ENCODE measurements at places on chromosomes 6 and 20.

DNA sequence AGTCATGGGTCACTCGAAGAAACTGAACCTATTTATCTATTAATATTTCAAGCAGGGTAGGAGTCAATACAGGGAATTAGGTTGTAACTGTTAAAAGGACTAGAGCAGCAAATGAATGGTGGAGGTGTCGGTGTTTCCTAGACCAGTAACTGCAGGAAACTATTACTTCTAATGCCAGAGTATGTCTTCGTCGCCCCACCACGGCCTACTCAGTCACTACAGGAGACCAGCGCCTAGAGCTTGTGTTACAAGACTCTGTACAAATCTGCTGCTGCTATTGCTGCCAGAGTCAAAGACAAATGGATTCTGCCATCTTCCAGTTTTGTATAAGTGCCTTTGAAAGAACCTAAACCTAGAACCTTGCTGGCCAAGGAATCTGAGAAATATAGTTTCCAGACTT is 343.9 kb downstream of the SOX4 start:
- H3K4me3 ChIP-seq, result no peak overlapping the region
- no peaks in the 10 kb centered on the region for H3K36me3 ChIP-seq

GRCh38 chr6:4358414-4359107 is 223.2 kb upstream of the ECI2 start:
- no peaks in the 10 kb centered on the region for H3K36me3 ChIP-seq
- H3K27me3 ChIP-seq, result peaks cover 3% of the 10 kb centered on the region
- peak; percentile 32 for DNase-seq
- no peak overlapping the region for H3K4me3 ChIP-seq
- H3K4me1 ChIP-seq, result no peaks in the 10 kb centered on the region
- no peak overlapping the region for H3K27ac ChIP-seq

- H3K4me3 ChIP-seq, result no peak overlapping the region
- no peak overlapping the region for H3K27ac ChIP-seq
- peaks cover 4% of the 10 kb centered on the region for H3K27me3 ChIP-seq
- no peaks in the 10 kb centered on the region for H3K36me3 ChIP-seq
These were observed 28.1 kb downstream of the SNRNP48 start for GRCh38 chr6:7617801-7618764.

- H3K36me3 ChIP-seq, result no peaks in the 10 kb centered on the region
- H3K4me1 ChIP-seq, result no peaks in the 10 kb centered on the region
- H3K27ac ChIP-seq, result no peak overlapping the region
- H3K27me3 ChIP-seq, result peaks cover 29% of the 10 kb centered on the region
These were observed 70.8 kb downstream of the YTHDF1 start for GRCh38 chr20:63145156-63145555.

DNA sequence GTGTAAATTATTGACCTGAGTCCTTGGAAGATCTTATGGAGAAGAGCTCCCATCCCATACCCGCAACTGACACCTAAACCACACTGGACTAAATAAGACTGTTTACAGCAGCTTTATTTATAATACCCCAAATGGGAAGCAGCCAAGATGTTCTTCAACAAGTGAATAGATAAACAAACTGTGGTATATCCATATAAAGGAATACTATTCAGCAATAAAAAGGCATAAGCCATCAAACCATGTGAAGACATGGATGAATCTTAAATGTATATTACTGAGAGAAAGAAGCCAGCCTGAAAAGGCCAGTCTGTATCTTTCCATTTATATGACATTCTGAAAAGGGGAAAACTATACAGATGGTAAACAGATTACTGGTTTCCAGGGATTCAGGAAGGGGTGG is 212.7 kb downstream of the TPBG start:
- H3K27me3 ChIP-seq, result no peaks in the 10 kb centered on the region
- H3K36me3 ChIP-seq, result no peaks in the 10 kb centered on the region
- no peak overlapping the region for H3K27ac ChIP-seq
- no peaks in the 10 kb centered on the region for H3K4me1 ChIP-seq

DNA sequence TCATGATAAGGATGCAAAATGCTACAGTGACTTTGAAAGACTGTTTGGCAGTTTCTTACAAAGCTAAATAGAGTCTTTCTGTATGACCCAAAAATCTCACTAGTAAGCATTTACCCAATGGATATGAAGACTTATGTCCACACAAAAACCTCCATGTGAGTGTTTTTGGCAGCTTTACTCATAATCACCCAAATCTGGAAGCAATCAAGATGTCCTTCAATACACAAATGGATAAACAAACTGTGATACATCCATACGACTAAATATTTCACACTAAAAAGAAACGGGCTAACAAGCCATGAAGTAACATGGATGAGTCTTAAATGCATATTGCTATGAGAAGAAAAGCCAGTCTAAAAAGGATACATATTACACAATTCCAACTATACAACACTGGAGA is 117.2 kb downstream of the PDE10A start:
- no peaks in the 10 kb centered on the region for H3K4me1 ChIP-seq
- H3K27me3 ChIP-seq, result no peaks in the 10 kb centered on the region
- no peaks in the 10 kb centered on the region for H3K36me3 ChIP-seq
- DNase-seq, result no peak
- H3K4me3 ChIP-seq, result no peak overlapping the region

DNA sequence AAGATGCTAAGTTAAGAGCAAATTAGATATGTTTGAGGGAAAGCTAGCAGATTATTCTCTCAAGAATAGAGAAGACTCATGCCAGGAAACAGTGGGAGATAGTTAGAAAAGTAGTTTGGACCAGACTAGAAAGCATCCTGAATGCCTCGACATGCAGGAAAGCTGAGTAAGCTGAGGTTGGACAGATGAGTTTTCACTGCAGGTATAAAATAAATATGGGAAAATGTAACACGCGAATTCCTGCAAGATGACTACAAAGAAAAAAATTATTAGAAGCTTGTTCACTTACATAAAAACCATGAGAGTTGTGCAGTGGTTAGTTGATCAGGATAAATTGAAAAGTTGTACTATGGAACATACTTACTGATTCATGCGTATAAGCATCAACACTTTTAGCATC is 484.2 kb upstream of the MANEA start:
- no peak overlapping the region for H3K4me3 ChIP-seq
- H3K27ac ChIP-seq, result no peak overlapping the region
- no peak for DNase-seq
- H3K4me1 ChIP-seq, result no peaks in the 10 kb centered on the region

GRCh38 chr6:53770780-53771249 is 24.0 kb upstream of the LRRC1 start:
- no peak for DNase-seq
- no peak overlapping the region for H3K4me3 ChIP-seq
- no peaks in the 10 kb centered on the region for H3K36me3 ChIP-seq
- no peak overlapping the region for H3K27ac ChIP-seq
- no peaks in the 10 kb centered on the region for H3K27me3 ChIP-seq

- peak overlapping the region; percentile 85 for H3K27ac ChIP-seq
- H3K4me3 ChIP-seq, result peak overlapping the region; percentile 22
- H3K4me1 ChIP-seq, result peaks cover 87% of the 10 kb centered on the region
- peaks cover 21% of the 10 kb centered on the region for H3K36me3 ChIP-seq
- DNase-seq, result no peak
These were observed 43.2 kb downstream of the RANBP9 start for GRCh38 chr6:13668291-13668928.

DNA sequence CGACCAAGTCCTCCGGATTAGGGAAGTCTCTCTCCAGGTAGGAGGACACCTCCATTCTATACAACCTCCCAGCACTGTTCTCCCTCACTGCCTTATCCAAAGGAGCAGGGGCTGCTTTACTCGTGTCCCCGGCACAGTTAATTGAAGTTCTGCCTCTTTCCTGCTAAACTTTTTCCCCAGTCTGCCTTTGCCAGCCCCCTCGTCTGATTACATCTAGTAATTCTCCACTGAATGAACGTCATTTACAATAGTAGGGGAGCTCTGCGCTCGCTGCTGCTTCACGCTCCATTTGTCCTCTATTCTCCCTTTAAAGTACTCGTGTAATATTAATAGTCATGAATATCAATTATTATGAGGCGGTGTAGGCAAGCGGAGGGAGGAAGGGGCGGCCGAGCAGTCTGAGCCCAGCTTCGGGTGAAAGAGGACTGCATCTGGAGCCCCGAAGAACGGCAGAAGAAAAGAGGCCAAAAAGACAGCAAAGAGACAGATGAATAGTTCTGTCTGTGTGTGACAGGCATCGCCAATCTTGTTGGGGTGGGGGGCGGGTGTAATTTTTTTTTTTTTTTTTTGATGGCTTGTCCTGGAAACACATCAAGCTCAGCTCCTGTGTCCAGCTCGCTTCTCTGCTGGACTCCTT is 2.9 kb downstream of the TFAP2B start:
- H3K27ac ChIP-seq, result no peak overlapping the region
- peaks cover 84% of the 10 kb centered on the region for H3K27me3 ChIP-seq
- no peak overlapping the region for H3K4me3 ChIP-seq

DNA sequence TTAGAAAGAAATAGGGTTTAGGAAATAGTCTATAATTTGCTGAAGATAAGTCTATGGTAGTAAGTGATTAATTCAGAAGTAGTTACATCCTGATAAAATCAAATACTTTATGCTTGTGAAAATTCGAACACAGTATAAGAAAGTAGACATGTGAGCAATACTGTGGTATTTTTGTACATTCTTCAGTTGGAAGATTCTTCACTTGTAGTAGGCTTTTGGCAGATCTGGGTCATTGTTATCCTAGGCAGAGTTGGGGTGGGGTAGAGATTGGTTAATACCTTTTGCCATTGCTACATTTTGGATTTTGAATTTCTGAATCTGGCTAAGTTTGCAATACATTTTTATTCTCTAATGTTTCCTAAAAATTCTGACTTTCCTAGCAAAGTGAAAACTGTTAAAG is 197.5 kb downstream of the BCKDHB start:
- DNase-seq, result no peak
- H3K36me3 ChIP-seq, result peaks cover 5% of the 10 kb centered on the region

DNA sequence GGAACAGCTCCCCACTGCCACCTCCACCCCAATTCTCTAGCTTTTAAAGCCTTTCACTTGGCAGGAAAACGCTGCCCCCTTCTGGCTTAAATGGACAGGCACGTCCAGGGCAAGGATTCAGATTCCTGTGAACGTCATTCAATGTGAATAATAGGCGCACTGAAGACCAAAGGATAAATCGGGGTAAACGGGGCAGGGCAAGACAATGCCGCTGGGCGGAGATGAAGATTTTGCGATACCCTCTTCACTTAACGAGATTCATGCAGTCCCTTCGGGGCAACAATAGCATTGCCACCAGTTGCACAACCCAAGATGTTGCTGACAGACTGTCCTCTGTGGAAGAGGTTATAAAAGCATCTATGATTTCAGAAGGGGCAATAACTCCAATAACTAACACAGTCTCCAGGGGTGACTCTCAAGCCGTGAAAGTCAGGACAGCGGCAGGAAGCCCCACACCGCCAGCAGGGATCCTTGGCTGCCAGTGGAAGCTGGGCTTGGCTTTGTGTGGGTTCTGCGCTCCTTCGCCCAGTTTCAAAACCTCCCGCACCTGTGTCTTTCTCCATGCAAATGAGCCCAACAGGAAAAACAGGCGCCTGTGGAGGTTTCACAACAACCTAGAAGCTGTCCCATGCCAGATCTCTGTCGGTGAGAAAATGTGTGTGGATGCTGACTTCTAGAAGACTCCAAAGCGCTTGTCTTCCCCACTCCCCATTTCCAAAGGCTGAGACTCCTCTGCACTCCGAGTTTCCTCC is 291.8 kb downstream of the BMP7 start:
- no peak overlapping the region for H3K27ac ChIP-seq
- no peaks in the 10 kb centered on the region for H3K36me3 ChIP-seq
- peak; percentile 51 for DNase-seq
- H3K4me1 ChIP-seq, result no peaks in the 10 kb centered on the region
- no peak overlapping the region for H3K4me3 ChIP-seq
- peaks cover 36% of the 10 kb centered on the region for H3K27me3 ChIP-seq

- H3K4me3 ChIP-seq, result no peak overlapping the region
- no peak for DNase-seq
- no peak overlapping the region for H3K27ac ChIP-seq
- H3K27me3 ChIP-seq, result no peaks in the 10 kb centered on the region
- no peaks in the 10 kb centered on the region for H3K36me3 ChIP-seq
- no peaks in the 10 kb centered on the region for H3K4me1 ChIP-seq
These were observed 165.2 kb upstream of the TOP1 start for GRCh38 chr20:40863355-40863919.

DNA sequence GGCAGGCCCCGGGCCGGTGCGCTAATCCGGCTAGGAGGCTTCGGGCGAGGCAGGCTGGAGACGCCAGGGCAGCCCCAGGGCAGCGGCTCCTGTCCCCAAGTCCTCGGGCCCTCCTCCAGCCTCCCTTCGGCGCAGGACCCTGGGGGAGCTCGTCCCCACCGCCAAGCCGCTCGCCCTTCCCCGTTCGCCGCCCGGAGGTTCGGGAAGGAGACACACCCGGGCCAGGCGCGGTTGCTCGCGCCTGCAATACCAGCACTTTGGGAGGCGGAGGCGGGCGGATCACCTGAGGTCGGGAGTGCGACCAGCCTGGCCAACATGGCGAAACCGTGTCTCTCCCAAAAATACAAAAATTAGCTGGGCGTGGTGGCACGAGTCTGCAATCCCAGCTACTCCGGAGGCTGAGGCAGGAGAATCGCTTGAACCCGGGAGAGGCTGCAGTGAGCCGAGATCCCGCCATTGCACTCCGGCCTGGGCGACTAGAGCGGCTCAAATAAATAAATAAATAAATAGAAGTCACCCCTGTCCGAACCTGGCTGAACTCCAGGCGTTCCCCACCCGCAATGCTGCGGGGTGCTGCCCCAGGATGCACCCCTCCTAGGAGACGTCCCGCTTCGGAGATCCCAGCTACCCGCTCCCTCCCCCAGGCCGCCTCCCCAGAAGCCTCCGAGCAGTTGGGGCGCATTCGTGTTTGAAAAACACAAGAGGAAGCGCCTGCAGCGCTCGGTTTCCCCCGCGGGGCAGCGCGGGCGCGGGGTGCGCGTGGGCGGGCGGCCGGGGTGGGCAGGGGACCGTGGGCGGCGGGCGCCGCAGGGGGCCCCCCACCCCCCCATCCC is 27.5 kb downstream of the SERPINB9 start:
- peaks cover 75% of the 10 kb centered on the region for H3K4me1 ChIP-seq
- peak overlapping the region; percentile 84 for H3K27ac ChIP-seq
- peak; percentile 61 for DNase-seq
- H3K36me3 ChIP-seq, result peaks cover 15% of the 10 kb centered on the region
- H3K27me3 ChIP-seq, result no peaks in the 10 kb centered on the region

DNA sequence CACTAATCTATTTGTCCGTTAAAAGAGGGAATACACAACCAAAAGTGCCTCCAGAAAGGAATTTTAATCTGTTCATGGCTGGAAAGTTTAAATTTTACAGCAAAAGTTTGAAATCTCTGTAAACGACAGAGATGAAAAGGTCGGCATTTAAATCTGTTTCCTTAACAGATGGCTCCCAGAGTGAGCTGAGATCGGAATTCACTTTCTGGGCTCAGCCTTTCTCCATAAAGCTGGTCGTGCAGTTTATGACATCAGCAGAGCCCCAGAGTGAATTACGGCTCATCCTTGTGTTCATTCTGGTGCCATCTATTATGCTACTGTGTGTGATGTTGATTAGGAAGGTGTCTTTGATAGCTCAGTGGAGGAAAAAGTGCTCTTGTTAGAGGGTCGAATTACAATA is 117.6 kb upstream of the ZFP64 start:
- DNase-seq, result no peak
- no peak overlapping the region for H3K4me3 ChIP-seq
- H3K36me3 ChIP-seq, result no peaks in the 10 kb centered on the region
- peaks cover 29% of the 10 kb centered on the region for H3K4me1 ChIP-seq
- H3K27ac ChIP-seq, result no peak overlapping the region

Data from activated CD8-positive, alpha-beta T cell treated with anti-CD3 and anti-CD28 coated beads for 36 hours (primary cell).